ENCODE measurements at places on chromosomes 11 and 22.

DNA sequence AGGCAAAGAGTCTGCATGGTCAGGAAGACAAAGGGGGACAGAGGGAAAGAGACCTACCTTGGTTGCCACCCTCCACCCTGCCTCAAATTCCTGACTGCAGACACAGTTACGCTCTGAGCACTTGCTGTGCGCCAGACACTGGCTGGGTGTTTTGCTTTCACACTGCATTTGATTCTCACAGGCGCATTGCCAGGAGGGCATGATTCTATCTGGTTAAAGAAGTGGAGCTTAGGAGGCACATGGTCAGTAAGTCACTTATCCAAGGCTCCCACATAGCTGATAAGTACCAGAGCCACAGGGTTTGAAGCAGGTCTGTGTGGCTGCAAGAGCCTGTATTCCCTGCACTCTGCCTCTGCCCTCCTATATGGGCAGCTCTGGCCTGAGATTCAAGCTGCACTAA, 103.9 kb downstream of the TIMP3 start:
- no peak for DNase-seq

DNA sequence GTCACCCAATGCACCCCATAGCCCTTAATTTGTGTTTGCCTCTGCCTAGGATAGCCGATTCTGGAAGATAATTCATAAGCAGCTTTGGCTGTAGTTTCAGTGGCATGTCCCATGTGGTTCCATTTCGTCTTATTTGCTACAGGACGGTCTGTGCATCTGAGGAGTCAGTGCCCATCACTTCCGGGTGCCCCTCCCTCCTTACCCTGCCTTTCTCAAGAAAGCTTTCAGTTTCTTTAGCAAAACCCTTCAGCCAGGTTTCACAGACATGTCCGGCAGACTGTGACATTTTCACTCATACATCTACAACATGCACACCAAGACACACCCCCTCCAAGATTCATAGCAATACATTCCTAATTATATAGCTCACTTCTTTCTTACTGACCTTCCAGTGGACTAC, 14.3 kb downstream of the TP53AIP1 start:
- no peak for DNase-seq

DNA sequence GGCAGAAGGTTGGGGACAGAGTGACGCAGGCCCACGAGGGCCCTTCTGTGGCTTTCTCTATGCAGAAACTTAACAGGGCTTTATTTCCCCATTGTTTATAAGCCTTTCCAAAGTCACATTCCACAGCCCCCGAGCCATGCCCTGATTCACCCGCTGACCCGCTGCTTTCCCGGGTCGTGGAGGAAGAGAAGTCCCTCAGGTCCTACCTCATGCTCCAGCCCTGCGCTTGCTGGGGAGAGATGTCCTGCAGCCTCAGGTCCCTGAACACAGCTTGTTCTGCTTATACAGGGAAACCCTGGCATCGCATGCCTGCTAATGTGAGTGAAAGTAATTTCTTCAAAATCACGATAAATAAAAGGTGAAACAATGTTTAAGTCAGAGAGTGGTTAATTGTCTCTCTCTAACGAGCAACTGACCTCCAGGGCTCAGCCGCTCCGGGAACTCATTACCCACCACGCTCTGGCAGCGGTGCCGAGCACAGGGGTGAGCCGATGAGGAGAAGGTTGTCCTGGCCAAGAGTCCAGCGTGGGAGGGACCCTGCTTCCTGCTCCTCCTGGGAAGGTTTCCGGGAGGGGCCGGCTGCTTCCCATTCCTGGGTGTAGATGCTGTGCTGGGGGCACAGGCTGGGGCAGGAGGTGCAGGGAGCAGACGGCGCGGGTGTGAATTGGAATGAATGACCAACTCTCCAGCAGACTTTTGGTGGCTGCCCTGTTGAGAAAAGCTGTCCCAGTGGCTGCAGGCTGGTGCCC, 595.2 kb downstream of the BRD1 start:
- no peak for DNase-seq

DNA sequence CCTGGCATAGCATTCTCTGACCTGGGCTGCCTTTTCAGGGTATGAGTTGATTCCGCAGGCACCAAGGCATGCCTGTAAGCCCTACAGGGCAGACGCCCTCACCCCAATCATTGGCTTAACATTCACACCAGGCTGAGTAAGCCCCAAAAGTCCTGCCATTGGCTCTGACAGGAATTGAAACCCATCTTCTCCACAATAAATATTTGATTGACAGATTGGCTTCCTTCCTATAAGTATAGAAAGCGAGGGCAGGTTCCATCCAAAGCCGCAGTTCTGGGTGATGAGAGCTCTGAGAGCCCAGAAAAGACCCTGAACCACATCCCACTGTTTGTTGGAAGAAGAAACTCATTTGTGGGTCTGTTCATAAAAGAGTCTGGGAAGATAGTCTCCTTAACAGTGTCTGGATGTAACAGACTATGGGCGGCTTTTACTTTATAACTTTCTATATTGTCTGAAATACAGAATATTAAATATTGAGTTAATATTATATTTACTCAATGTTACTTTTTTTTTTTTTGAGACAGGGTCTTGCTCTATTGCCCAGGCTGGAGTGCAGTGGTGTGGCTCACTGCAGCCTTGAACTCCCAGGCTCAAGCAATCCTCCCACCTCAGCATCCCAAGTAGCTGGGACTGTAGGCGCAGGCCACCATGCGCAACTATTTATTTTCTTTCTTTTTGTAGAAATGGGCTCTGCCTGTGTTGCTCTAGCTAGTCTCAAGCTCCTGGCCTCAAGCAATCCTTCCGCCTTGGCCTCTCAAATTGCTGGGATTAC, 46.8 kb downstream of the FAM83F start:
- DNase-seq = no peak

GRCh38 chr22:25216230-25216629, 3.2 kb upstream of the CRYBB2 start:
- DNase-seq = no peak

DNA sequence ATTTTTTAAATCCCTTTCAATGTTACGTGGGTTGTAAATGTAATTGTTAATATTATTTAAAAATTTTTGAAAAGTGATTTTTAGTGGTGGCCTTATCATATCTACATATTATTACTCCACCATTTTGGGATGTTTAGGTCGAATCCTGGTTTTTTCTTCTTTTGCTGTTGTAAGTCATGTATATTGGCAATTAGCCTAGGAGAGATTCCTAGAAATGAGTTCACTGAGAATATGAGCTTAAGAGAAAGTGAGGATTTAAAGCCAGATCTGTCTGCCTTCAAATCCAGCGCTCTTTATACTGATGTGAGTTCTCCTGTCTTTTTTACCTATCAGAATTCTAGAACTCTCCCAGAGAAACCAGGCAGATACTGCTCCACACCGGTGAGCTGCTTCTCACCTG, 56.1 kb downstream of the PTPRJ start:
- no peak for DNase-seq

DNA sequence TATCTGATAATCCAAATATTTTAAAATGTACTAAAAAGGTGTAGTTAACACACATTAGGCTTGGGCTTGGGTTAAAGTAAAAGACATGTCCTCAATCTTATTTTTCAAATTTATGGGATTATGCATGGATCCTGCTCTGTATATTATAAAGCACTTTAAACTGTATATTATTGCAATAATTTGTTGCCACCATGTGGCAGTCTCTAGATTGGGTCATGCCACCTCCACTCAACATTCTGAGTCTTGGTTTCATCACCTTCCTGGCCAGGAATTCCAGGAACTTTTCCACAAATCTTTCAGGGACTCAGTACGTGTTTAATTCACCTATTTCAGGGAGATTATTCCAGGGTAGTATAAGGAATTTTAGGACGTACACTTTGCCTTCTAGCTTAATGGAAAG, 695.5 kb downstream of the FAM181B start:
- no peak for DNase-seq

All from CD4-positive, alpha-beta T cell treated with Interferon gamma for 1 hour (primary cell).